ENCODE measurements at places on chromosomes 1 and 21.

GRCh38 chr1:42037161-42037560 is 116.0 kb upstream of the GUCA2B start:
- DNase-seq = no peak

- no peak for DNase-seq
These were observed 36.3 kb downstream of the FAAP20 start for GRCh38 chr1:2158272-2158671.

- DNase-seq = no peak
These were observed 899.2 kb downstream of the NCAM2 start for GRCh38 chr21:21897275-21897883.

DNA sequence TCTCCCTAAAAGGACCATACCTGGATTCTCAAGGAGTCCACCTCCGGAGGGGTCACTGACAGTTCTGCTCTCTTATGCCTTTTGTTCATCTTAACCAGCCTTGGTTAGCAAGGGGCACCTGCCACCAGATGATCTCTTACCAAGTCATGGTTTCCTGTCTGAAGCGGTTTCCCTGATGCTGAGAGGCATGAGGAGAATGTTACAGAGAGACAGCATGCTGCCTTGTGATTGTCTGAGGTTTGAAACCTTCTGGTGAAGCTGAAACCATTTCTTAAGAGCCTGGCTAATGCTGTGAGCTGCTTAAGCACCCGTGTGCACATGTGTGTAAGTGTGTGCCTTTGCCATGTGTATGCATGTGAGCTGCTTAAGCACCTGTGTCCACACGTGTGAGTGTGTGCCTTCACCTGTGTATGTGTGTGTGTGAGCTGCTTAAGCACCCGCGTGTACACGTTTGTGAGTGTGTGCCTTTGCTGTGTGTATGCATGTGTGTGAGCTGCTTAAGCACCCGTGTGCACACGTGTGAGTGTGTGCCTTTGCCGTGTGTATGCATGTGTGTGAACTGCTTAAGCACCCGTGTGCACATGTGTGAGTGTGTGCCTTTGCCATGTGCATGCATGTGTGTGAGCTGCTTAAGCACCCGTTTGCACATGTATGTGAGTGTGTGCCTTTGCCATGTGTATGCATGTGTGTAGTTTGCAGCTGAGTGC is 136.4 kb upstream of the COL6A1 start:
- no peak for DNase-seq

DNA sequence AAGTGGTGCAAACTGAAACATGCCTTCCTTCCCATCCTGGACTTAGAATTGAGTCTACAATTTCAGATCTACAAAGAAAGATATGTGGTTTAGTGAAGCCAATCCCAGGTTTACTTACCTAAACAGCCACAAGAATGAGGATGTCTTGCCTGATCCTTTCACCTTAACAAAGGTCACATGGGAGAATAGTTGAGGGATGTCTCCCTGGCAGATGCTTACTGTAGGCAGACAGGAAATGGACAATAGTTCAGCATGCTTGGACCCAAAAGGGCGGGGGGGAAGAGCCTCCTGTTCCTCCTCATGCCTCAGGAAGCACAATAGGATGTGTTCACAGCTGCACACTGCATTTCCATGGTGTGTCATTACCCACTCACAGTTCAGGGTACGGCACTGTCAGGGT is 492.7 kb upstream of the USP24 start:
- DNase-seq = no peak

DNA sequence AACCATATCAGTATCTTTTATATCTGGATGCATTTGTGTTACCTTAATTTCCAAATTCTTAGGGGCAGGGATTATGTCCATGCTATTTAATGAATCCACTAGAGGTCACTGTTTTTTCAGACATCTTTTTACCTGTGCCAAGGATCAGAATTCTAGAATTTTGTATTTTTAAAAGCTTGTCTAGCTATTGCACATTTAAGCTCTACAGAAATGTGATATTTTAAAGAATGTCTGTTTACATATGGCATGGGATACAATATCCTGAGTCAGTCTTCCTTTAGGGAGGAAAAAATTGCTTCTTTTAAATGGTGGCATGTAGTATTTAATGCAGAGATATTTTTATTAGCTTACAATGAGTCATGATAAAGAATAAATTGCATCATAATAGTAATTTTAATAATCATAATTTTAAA is 11.3 kb downstream of the RPAP2 start:
- no peak for DNase-seq

- no peak for DNase-seq
These were observed 529.2 kb downstream of the USP25 start for GRCh38 chr21:16258844-16259611.

- DNase-seq = no peak
These were observed 32.5 kb downstream of the SLC22A15 start for GRCh38 chr1:116008656-116009390.

GRCh38 chr1:182888736-182889531 is 49.8 kb downstream of the DHX9 start:
- DNase-seq = no peak

DNA sequence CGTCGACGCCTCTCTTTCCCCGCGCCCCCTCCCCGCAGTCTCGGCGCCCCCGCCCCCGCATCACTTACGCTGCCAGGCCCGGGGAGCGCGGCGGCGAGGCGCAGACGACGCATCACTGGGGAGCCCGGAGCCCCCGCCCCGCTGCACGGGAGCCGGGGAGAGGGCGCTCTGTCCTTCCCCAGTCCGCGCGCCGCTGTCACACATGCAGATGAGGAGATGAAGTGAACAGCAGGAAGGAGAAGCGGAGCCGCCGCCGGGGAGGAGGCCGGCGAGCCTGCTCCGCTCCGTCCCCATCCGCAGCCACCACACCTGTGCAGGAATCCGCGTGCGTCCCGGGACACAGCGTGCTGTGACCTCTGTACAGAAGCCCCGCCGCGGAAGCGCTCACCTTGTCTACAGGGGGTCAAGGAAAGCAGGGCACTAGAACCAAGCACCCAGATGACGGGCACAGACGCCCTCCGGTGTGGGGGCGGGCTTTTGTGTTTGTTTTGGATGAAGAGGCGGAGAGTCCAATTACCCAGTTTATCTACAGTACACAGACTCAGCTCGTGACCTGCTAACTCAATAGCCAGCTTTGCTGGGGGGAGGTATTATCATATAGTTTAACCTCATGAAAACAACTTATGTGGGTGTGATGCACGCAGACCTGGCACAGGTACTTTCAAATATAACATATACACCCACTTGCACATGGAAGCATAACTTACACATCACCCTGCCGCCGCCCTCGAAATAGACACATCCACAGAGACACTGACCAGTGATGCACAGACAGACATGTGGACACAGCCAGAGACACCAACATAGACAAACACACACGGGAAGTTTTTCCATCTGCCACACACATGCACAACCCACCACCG is 12.4 kb downstream of the KLHDC8A start:
- DNase-seq = no peak

GRCh38 chr1:173042806-173043205 is 7.9 kb downstream of the TNFSF18 start:
- no peak for DNase-seq

DNA sequence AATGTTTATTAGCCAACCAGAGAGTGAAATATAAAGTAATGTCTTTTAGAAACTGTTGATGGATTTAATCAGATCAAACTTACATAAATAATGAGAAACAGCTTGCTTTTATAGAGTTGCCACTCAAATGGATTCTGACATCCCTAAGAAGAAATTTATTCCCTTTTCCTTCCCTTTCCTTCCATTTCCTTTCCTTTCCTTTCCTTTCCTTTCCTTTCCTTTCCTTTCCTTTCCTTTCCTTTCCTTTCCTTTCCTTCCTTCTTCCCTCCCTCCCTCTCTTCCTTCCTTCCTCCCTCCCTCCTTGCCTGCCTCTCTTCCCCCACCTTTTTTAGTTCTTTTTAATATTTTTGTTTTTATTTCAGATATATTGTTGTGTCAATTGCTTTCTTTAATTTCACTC is 27.3 kb downstream of the PRRX1 start:
- DNase-seq = no peak

GRCh38 chr1:17529381-17529780 is 10.1 kb upstream of the ARHGEF10L start:
- no peak for DNase-seq

DNA sequence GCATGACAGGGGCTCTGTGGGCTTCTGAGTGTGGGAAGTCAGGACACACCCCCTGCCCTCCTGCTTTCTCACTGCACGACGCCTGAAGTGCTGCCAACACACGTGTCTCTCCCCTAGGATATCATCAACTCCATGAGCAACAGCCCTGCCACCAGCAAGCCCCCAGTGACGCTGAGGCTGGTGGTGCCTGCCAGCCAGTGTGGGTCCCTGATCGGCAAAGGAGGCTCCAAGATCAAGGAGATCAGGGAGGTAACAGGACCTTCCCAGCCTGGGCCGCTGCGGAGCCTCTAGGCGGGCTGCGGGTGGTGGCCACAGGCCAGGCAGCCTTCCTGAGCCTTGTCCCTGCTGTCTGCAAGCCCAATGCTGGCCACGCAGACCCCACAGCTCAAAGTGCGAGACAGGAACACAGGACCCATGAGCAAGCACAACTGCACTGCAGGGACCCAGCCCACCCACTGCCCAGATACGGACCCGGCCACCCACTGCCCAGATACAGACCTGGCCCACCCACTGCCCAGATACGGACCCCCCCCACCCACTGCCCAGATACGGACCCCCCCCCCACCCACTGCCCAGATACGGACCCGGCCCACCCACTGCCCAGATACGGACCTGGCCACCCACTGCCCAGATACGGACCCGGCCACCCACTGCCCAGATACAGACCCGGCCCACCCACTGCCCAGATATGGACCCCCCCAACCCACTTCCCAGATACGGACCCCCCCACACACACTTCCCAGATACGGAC is 72.2 kb upstream of the COL6A1 start:
- no peak for DNase-seq

DNA sequence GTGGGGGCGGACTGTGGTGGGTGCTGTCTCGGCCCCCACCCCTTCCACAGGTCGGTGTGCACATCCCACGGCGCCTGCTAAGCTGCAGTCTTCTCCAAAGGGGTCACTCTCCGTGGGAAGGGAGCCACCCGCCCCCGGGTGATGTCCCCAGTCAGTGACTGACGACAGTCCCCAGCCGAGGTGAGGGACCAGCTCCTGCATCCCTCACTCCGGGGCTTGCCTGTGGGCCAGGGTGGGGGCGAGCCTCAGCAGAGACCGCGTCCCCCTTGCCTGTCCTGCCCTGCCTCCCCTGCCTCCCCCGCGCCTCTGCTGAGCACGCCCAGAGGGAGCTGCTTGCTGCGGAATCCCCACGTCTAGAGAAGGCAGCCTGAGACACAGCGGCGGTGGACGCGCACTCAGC is 35.9 kb upstream of the PDE9A start:
- no peak for DNase-seq

GRCh38 chr1:102853136-102853535 is 255.2 kb downstream of the COL11A1 start:
- no peak for DNase-seq

DNA sequence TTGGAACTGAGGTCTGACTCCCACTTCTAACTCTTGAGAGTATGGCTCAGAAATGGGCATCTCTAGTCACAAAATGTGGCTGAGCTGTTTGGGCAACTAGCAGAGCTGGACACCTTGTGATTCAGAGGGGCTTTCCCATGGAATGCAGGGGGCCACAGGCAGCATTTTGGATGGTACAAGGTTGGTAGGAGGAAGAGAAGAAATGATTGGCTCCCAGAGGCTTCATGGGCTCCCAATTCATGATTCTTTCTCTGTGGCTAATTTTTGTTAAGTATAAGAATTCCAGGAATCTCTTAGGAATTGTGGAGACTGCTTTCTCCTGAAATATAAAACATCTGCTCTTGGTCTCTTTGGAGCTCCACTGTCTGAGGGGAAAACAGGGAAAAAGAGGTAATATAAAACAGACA is 49.7 kb downstream of the PBX1 start:
- DNase-seq = no peak

DNA sequence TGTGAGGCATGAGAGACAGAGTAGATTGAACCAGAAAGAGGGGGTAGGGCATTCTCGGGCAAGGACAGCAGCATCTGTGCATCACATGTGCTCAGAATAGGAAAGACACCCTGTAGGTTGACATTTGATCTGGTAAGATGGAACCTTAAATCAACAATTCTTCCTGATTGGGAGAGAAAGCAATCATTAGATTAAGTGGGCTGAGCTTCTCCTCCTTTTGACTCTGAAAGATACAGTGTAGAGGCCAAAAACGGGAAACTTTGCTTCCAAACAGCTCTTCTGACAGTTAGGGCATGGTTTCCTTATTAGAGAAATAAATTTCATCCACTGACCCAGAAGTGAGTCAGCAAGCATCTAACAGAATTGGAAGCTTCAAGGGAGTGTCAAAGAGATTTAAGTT is 9.7 kb downstream of the KIF14 start:
- no peak for DNase-seq

Data from NCI-H460 (cell line).